ENCODE measurements at places on chromosomes 13 and 19.

DNA sequence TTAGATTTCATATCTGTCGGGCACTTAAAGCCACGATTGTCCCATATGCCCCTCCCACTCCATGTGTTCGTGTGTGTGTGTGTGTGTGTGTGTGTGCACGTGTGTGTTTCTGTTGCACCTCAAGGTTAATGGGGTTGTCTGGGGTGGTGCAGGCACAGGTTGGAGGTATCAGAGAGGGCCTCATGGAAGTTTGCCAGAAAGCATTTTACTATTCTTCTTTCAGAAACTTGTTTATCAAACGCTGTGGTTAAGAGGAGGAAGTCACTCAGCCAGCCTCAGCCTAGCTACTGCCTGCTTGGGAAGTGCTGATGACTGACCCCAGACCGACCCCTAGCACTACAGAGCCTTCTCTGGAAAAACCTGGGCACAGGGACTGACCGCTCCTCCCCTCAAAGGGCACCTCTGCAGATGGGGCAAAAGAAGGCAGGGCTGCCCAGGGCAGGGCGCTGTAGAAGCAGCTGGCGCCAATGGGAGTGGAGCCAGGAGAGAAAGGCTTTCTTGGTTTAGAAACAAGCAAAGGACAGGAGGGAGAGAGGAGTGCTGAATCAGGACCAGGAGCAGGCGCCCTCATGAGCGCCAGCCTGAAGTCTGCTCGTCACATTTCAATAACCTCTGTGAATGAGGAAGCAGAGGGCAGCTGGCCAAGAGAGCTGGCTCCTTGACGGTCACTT is 3.9 kb downstream of the SIAH3 start:
- DNase-seq = peak; percentile 82

DNA sequence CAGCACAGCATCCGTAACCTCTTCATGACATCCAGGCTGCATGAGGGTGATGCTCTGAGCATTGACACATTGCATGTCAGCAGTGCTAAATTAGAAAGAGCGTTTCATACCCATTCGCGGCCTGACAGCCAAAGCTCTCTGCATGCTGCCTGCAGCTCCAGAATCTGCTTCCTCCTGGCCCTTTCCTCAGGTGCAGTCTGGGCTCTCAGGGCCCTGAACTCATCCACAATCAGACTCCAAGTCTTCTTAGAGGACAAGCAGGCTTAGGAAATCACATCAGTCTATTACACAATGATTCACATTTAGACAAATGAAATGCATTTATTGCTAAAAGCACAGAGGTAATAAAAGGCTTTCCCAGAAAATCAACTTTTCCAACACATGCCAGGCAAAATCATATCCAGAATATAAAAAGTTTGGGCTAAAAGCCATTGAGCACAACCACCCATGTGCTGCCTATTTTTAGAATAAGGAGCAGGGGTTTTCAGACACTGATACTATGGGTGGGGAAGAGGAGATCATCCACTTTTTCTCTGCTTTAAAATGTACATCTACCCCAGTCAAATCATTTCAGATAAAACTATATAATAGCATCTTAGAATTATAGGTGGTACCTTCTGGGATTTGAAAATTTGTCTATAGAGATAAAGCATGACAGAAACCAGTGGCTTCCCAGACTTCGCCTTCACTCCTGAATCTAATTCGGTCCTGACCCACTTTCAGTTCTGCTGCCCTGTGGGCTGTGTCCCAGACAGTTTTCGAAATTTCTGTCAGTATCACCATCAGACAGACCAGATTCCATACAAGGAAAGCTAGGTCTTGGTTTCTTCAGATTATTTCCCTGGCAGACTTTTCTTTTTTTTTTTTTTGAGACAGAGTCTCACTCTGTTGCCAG is 109.3 kb downstream of the COL4A2 start:
- no peak for DNase-seq

- no peak for DNase-seq
Measured at GRCh38 chr13:75333103-75333502, 148.9 kb downstream of the TBC1D4 start.

DNA sequence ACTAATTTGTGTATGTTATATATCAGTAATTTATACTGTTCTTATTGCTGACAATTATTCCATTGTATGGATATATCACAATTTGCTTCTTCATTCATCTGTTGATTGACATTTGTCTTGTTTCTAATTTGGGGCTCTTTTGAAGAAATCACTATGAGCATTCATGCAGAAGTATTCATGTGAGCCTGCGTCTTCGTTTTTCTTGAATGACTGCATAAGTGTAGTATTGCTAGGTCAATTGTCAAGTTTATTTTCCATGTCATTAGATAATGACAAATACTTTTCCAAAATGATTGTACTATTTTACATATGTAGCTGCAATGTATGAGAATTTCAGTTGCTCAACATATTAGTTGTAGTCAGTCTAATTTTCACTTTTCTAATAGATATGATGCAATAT is 1796.9 kb downstream of the SLITRK5 start:
- no peak for DNase-seq

DNA sequence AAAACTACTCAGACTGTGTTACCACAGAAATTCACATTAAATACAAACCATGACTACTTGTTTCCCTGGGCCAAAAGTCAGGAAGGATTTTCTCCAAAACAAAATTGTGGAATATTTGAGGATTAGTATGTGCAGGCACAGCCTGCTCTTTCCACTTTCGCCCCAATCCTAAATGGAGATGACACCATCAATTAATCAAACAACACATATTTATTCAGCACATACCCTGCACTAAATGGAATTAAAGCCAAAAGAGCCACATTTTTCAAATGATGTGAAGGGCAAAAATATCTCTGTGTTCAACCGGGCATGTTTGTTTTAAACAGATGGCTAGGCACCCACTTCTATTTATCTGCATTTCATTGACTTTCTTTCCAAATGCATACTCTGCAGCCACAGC is 523.1 kb downstream of the DCT start:
- no peak for DNase-seq

DNA sequence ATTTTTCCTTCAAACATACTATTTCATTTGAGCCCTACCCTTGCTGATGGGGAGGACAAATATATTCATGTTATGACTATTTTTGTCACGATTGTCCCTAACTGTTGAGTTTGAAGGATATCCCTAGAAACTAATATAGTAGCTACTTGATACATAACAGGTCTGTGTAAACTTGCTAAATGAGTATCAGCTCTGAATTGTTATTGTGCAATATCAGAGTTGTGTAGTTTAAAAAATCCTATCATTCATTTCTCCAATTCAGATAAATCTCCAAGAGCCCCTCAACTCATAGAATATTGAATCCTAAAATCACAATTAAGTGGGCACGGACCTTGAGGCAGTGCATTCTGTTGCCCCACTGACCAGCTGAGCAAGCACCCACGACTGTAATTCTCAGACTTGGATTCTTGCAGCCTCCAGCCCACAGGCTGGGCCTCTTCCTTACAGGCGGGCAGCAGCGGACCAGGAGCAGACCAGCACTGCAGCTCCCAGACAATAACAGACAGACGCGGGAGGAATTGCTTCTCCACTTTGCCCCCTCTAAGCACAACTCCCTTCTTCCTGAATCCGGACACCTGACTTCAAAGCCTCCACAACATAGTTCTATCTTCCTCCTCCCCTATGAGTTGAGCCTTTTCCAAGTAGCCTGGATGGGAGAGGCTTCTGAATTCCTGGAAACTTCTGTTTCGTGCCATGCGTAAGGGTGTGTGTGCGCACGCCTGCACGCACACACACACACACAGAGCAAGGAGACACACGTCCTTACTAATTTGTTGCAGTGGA is 337.6 kb upstream of the ARGLU1 start:
- DNase-seq = no peak

- DNase-seq = no peak
Measured at GRCh38 chr13:106561551-106562170, 6.3 kb downstream of the ARGLU1 start.

DNA sequence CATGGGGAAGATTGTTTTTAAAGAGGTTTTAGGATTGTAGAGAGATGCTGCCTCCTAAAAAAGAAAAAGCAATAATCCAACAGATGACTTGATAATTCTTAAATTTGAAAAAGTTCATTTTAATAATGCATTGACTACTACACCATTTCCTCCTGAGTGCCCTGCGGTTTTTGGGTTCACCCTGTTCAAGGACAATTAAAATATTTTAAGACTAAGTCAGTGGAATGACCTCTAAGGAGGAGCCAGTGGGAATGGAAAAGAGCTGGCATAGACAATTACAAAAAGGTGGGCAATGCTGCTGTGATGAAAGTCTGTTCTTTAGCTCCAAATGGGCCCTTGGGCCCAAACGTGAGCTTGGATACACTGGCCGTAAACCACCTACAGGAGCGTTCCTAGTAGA is 217.8 kb downstream of the LHFPL6 start:
- DNase-seq = no peak

- no peak for DNase-seq
Measured at GRCh38 chr13:40992678-40993518, 26.2 kb downstream of the ELF1 start.

DNA sequence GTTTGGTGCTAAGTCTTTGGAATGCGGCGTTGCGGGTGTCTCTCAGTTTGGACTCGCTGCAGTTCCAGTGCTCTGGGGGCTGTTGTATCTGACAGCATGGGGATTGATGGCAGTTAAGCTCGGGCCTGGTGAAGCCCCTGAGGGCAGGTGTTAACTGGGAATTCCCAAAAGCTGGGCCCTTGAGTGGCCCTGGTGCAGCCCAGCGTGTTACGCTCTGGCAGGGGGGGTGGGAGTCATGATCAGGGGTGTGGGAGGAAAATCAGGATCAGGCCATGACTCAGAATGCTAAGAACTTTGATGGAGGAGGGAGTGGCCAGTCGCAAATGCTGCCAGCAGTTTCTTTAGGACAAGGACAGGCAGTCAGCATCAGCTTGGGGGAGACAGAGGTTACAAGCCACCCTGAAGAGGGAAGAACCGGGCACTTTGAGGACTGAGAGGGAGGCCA is 19.6 kb downstream of the AP2A1 start:
- DNase-seq = no peak

- peak; percentile 11 for DNase-seq
Measured at GRCh38 chr13:58953638-58954037, 1210.1 kb downstream of the DIAPH3 start.

GRCh38 chr19:11332822-11333221 is 6.6 kb downstream of the RAB3D start:
- no peak for DNase-seq

- no peak for DNase-seq
Measured at GRCh38 chr13:109198585-109198984, 569.2 kb downstream of the MYO16 start.

GRCh38 chr13:39016787-39017186 is 21.1 kb downstream of the PROSER1 start:
- DNase-seq = no peak

DNA sequence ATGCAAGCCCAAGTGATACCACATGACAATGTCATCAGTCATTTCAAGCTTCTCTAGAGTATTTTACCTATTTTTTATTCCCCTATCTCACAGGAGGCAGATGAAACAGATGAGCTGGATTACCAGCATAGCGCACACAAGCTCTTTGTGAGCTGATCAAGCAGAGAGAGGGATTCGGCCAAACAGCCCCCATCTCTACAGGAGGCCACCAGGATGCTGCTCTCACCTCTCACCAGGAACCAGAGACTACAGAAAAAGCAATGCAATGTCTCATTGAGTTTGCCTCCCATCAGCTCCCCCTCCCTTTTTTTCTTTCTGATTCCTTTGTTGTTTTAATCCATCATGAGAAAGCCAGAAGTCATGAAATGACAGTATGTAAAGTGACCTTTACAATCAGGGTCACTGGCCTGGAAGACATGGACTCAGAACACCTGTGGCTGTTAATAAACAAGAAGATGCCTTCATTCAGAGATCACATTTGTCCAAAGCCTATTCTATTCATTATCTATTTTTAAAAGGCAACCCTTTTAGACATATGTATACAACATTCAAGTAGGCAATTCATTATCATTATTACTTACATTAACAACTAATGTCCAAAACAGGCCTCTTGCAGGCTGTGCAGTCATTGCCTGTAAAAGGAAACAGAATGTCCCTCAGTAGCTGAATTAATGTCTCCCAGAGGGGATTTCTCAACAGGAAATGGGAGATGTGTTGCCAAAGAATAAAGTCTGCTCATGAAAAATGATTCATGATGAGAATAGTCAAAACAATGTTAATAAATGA is 656.6 kb downstream of the TBC1D4 start:
- no peak for DNase-seq

GRCh38 chr19:4066682-4067395 is at the start of gene ZBTB7A:
Gene ZBTB7A (minus strand): TSS chr19:4066899. CDS start chr19:4055232, 11,667 bp downstream.
- peak; percentile 82 for DNase-seq

GRCh38 chr13:113616281-113616906 is 31.8 kb downstream of the TFDP1 start:
- no peak for DNase-seq
